ENCODE measurements at places on chromosomes 1 and 21.

DNA sequence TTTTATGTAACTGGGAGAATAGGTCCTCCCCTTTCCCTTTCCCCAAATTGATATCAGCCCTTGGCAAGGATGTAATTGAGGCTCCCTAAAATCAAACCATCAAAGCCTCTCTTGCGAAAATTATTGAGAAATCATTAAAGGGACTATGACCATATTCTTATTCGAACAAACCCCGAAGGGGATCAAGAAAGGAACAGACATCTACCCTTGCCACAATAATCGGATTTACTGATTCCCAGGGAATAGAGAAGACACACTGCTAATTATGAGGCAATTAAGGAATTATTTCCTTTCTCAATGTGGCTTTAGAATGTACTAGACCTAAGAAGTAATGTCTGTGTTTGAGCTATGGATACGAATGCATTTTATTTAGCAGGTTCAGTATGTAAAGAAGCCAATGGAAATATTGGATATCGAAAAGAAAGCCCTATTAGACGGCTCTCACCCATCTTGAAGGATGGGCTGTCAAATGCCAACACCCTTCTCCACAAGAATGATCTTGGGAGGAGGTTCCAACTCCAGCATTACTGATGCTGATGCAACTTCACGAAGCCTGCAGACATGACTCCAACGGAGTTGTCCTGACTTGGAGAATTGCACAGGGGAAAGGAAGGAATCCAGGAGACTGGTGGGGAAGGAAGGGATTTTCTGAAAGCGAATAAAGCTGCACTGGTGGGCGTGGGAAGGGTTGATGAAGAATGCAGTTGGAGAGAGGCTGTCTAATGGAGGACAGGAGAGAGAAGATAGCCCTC lies 11.6 kb upstream of the PTPRF start:
- no peak for DNase-seq

- no peak for DNase-seq
These were observed 27.7 kb downstream of the VASH2 start for GRCh38 chr1:212977781-212978645.

DNA sequence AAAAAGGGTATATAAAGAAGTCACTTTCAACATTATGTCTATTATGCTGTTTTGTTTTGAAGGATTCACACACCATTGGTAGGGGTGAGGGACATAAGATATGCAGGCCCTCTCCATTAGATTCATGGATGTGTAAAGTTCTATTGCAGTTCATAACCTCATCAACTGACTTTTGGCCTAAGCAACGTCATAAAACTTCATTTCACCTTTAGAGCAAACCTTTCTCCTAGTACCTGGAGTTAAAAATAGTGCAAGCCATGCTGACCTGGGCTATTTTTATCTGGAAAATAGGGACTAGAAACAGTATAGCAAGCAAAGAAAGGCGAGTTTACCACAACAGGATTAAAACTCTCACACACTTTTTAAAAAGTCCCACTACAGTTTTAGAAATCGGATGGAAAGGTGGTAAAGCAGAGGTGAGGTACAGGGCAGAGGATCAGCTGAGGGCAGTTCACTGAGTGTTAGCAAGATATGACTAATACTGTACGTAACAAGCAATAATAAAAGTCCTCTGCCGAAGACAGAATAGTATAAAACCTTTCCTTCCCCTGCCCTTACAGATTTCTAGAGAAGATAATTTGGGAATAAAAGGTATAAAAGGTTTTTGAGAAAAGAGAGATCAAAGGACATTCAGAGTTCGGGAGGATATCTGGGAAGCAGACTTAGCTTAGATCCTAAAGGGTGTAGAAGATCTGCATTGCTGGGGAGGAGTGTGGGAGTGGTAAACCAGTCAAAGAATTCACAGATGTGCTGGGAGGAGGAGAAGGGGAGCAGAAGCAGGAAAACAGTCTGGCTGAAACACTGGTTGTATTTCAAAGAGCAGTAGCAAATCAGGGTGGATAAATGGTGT lies 14.3 kb downstream of the EGLN1 start:
- no peak for DNase-seq

DNA sequence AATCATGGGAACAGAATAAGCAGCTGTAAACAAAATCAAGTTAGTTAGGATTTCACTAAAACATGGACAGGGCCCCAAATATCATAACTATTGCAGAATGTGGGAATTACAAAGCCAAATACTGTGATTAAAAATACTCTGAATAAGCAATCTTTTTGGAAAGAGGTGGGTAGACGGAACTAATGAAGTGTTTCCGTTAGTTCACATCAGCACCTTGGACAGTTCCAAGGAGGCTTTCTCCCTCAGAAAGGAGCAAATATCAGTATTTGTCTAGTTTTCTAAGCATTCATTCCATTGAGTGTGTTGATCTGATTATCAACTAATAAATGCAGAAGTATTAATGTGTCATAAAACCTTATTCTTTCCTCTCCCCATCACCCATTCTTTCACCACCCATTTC lies 97.4 kb downstream of the FAM78B start:
- DNase-seq, result no peak

DNA sequence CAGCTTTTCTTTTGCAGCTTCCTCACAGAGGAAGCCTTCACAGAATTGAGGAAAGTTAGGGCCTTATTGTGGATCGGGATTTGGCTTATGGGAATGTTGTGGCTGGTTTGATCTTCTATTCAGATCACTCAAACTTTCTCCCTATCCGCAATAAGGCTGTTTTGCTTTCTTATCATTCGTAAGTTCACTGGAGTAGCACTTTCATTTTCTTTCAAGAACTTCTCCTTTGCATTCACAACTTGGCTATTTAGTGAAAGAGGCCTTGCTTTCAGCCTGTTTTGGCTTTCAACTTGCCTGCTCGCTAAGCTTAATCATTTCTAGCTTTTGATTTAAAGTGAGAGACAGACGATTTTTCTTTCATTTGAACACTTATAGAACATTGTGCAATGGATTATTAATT lies 181.9 kb upstream of the B3GALT2 start:
- no peak for DNase-seq

Measured in stimulated activated CD4-positive, alpha-beta T cell treated with anti-CD3 and anti-CD28 coated beads, Interleukin-15, amount 100 ng/mL, for 1 hour (primary cell).